ENCODE measurements at places on chromosomes 3 and 15. TPM values are rescaled to one million over a fixed set of nuclear protein-coding genes. Genes with fewer than 3 reads are reported as not detected.

DNA sequence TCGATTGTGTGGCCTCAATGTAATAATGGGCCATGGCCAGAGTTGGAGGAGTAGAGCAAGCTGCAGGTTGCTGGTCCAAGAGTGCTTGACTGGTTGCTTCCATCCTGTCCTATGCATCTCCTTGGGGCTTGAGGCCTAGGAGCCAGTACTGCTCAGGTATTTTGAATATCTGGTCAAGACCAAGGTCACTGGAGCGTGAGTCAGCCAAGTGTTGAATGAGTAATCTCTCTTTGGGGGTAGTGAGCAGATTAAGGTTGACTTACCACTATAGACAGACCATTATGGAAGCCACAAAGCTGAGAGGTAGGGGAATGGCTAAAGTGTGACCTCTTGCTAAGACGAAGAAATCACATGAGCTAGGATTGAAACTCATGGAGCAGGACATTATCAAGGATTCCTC lies 9.4 kb upstream of the PARP6 start:
- no peak for DNase-seq
- H3K27me3 ChIP-seq, result peaks cover 3% of the 10 kb centered on the region
- H3K4me1 ChIP-seq, result no peaks in the 10 kb centered on the region
- H3K36me3 ChIP-seq, result no peaks in the 10 kb centered on the region

Gene MELTF
- 1.9 TPM for total RNA-seq

Gene CKMT1B
- not detected for total RNA-seq

DNA sequence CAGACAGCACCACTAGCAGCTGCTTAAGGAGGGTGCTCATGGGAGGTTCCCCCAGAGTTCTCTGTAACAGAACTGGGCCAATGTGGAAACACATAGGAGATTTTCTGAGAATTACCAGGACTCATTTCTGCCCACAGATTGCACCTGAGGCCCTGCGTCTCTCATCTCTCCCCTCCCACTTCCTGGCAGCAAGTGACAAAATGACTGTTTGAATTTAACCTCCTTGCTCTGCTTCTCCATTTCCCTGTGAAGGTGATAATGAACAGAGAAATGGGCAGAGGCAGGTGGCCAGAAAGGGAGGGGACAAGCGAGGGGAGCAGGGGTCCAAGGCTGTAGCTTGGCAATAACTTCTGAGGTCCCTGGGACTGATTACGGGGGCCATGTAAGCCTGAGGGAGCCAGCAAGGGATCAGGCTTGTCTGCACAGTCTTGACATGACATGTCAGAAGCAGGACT lies 8.0 kb downstream of the EPHB1 start:
- H3K4me1 ChIP-seq, result peaks cover 7% of the 10 kb centered on the region
- H3K27me3 ChIP-seq, result peaks cover 7% of the 10 kb centered on the region
- peak; percentile 64 for DNase-seq
- no peak overlapping the region for H3K27ac ChIP-seq
- H3K36me3 ChIP-seq, result no peaks in the 10 kb centered on the region

DNA sequence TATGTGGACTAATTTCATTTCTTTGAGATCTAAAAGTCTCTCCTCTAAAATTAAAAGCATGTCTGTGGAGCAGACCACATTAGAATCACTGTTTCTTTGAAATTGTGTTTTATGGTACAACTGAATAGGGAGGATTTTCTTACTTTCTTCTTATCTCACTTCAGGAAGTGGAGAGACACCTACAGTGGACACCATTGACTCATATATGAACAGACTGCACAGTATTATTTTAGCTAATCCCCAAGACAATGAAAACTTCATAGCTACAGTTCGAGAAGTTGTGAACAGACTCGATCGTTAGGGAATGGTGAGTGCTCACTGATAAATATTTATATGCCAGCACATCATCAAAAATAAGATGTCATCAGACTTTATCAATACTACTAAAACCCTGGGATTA lies 58.3 kb downstream of the HMG20A start:
- H3K4me3 ChIP-seq, result no peak overlapping the region
- DNase-seq, result no peak
- no peak overlapping the region for H3K27ac ChIP-seq

Gene ALDH1A3
- 0.30 TPM for total RNA-seq

DNA sequence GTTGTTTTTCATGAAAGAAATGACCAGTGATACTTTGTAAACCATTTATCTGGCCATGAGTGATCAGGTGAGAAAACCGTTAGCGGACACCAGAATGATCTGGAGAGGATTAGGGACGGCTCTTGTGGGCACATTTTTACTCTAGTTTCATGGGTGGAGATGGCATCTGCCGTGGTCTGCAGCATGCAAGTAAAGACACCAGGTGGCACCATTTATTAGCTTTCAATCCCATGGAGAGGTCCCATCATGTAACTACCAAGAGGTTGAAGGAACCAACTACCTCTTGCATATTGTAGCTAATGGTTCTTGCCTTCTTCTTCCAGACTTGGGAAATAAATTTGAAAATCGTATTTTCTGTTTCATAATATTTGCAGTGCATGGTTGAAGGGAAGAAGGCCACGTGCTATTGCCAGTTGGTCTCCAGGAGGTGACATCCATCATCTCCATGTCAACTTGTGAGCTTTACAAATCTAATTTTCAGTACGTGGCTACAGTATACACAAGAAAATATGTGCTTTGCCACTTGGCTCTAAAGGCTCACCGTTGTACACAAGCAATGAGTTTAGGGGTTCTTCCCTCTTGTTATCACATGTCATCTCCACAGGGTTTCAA lies 1.5 kb upstream of the MAPKBP1 start:
- peak overlapping the region; percentile 96 for H3K27ac ChIP-seq
- peaks cover 6% of the 10 kb centered on the region for H3K36me3 ChIP-seq
- peak overlapping the region; percentile 86 for H3K4me3 ChIP-seq
- no peak for DNase-seq

DNA sequence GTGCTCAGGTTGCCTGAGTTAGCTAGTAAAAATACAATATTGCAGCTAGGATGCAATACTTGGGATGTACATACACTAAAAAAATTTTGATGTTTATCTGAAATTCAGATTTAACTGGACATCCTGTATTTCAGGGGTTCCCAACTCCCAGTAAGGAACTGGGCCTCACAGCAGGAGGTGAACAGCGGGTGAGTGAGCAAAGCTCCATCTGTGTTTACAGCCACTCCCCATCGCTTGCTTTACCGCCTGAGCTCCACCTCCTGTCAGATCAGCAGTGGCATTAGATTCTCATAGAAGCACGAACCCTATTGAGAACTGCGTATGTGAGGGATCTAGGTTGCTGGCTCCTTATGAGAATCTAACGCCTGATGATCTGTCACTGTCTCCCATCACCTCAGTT lies 285.1 kb upstream of the PROK2 start:
- no peak for DNase-seq
- H3K4me1 ChIP-seq, result no peaks in the 10 kb centered on the region
- peaks cover 52% of the 10 kb centered on the region for H3K27me3 ChIP-seq
- no peak overlapping the region for H3K27ac ChIP-seq
- H3K4me3 ChIP-seq, result no peak overlapping the region

Gene AP4E1
- 12.4 TPM for total RNA-seq

- H3K36me3 ChIP-seq, result peaks cover 6% of the 10 kb centered on the region
- no peak overlapping the region for H3K27ac ChIP-seq
- no peak for DNase-seq
- no peak overlapping the region for H3K4me3 ChIP-seq
Observed at GRCh38 chr3:140250945-140251344, 316.0 kb downstream of the CLSTN2 start.

GRCh38 chr15:95591270-95591669 lies 739.2 kb upstream of the NR2F2 start:
- peaks cover 4% of the 10 kb centered on the region for H3K4me1 ChIP-seq
- H3K27ac ChIP-seq, result no peak overlapping the region
- no peak overlapping the region for H3K4me3 ChIP-seq
- no peaks in the 10 kb centered on the region for H3K27me3 ChIP-seq
- DNase-seq, result no peak

DNA sequence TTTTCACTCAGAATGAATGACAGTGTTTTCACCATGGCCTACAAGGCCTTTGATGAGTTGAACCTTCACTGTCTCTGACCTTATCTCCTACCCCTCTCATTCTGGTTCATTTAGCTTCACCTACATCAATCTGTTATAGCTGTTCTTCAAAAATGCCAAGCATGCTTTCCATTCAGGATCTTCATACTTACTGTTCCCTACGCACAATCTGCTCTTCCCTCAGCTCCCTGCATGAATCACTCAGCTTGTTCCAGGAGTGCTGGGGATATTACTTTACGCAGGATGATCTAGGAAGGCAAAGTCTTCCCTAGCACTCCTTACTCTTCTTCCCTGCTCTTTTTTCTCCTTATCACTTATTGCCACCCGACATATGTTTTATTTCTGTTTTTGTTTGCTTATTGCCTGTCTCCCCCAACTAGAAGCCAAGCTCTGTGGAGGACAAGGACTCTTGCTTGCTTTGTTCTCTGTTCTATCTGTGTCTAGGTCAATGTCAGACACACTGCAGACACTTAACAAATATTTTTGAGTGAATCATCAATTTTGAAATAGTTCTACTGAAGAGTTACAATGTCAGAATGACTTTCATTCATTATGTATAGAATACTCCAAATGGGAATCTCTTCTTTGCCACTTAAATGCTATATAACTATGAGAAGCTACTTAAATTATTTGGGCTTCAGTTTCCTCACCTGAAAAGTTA lies 238.3 kb upstream of the FEZF2 start:
- H3K27me3 ChIP-seq, result peaks cover 17% of the 10 kb centered on the region
- no peaks in the 10 kb centered on the region for H3K36me3 ChIP-seq
- H3K4me3 ChIP-seq, result no peak overlapping the region
- no peak overlapping the region for H3K27ac ChIP-seq
- H3K4me1 ChIP-seq, result peaks cover 15% of the 10 kb centered on the region
- no peak for DNase-seq

Gene DPPA2
- not detected for total RNA-seq

Gene SCAPER
- 18.6 TPM for total RNA-seq

DNA sequence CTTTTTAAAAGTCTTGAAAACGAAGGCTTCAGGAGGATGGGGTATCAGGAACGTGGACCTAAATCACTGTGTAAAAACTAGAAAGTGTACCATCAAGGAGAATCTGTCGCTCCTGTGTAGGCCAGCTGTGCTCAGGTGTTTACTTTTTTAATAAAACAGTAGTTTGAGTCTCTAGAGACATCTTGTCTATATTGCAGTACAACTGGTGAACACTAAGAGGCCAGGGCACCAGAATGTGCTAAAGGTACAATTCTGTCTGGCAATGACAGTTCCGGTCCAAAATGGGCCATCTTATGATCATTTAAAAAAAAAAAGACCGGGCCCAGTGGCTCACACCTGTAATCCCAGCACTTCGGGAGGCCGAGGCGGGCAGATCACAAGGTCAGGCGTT lies 61.8 kb upstream of the MCF2L2 start:
- no peak for DNase-seq
- no peak overlapping the region for H3K27ac ChIP-seq
- H3K27me3 ChIP-seq, result peaks cover 19% of the 10 kb centered on the region

Gene PAQR9
- total RNA-seq, result not detected

Gene KY
- total RNA-seq, result not detected

- H3K4me3 ChIP-seq, result no peak overlapping the region
- H3K27ac ChIP-seq, result no peak overlapping the region
- H3K4me1 ChIP-seq, result peaks cover 15% of the 10 kb centered on the region
- H3K27me3 ChIP-seq, result no peaks in the 10 kb centered on the region
- no peak for DNase-seq
Observed at GRCh38 chr3:29773481-29773880, 492.6 kb downstream of the RBMS3 start.

DNA sequence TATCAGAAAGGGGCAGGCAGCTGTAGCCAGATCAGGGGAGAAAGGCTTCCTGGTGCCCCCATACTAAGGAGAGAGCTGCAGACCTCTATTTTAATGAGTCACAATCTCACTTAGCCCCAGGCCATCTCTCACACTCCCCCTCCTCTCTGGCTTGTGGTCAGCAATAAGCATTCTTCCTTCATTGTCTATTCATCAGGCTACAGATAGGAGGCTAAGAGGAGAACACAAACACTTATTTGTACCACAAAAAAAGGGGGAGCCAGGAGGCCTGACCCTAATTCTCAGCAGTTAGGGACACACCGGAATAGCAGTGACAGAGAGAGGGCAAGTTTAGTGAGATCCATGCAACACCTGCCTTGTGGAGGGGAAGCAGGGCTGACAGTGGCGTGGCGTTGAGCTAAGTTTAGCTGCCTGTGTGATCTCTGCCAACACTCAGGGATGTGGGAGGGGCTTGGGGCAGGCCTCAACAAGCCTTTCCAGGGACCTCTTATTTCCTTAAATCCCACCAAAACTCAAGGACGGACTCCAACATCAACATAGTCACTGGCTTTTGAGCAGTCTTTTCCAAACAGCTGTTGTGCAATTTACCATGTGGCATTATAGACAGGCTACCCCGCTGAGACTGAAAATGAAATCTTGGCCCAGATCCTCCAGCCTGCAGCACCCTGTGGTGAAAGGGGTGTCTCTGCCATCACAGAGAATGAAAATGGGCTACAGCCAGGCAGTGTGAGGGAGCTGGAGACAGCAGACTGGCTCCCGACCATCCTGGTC lies 191.9 kb upstream of the TSC22D2 start:
- H3K27me3 ChIP-seq, result no peaks in the 10 kb centered on the region
- H3K27ac ChIP-seq, result peak overlapping the region; percentile 85

- peak overlapping the region; percentile 93 for H3K27ac ChIP-seq
- DNase-seq, result no peak
- H3K36me3 ChIP-seq, result no peaks in the 10 kb centered on the region
Observed at GRCh38 chr3:122609798-122610559, 32.5 kb downstream of the PARP15 start.

DNA sequence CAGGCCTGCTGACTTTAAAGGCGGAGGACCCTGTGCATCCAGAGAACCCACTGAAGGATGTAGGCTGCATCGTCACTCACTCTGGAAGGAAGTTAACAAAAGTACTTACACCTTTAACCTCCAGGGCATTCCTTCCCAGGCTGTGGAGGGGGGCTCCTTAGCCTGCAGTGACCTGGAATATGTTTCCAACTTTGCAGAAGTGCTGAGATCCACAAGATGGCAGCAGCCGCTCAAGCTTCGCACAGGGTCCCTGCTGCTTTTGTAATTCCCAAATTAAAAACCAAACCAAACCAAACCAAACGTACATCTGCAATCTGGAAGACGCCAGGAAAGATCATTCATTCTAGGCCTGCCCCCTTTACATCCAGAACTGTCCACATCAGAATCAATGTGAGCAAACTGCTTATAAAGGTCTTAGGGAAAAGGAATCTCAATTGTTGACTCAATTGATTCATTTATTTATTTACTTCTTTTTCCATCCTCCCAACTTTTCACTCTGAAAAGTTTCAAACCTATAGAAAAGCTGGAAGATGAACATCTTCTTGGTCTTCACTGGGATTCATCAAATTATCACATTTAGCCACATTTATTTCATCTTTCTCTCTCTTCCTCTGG lies 70.5 kb upstream of the KLHL25 start:
- H3K4me1 ChIP-seq, result no peaks in the 10 kb centered on the region
- H3K27ac ChIP-seq, result no peak overlapping the region
- H3K4me3 ChIP-seq, result no peak overlapping the region
- DNase-seq, result no peak

- no peaks in the 10 kb centered on the region for H3K27me3 ChIP-seq
- H3K27ac ChIP-seq, result no peak overlapping the region
- H3K4me1 ChIP-seq, result no peaks in the 10 kb centered on the region
- no peak overlapping the region for H3K4me3 ChIP-seq
- no peaks in the 10 kb centered on the region for H3K36me3 ChIP-seq
- no peak for DNase-seq
Observed at GRCh38 chr3:40497288-40497687, 8.6 kb upstream of the ZNF620 start.

- no peak for DNase-seq
- H3K4me1 ChIP-seq, result peaks cover 10% of the 10 kb centered on the region
- no peaks in the 10 kb centered on the region for H3K36me3 ChIP-seq
Observed at GRCh38 chr3:171358181-171358880, 101.9 kb downstream of the TNIK start.

- H3K36me3 ChIP-seq, result peaks cover 76% of the 10 kb centered on the region
- H3K27ac ChIP-seq, result no peak overlapping the region
- DNase-seq, result no peak
- no peaks in the 10 kb centered on the region for H3K4me1 ChIP-seq
- H3K4me3 ChIP-seq, result no peak overlapping the region
Observed at GRCh38 chr3:121667333-121667732, 6.6 kb upstream of the HCLS1 start.

Gene ANKUB1
- total RNA-seq, result not detected
